ENCODE measurements at places on chromosomes 4 and X.

- no peak for DNase-seq
Observed at GRCh38 chr4:151603377-151603776, 157.4 kb downstream of the GATB start.

DNA sequence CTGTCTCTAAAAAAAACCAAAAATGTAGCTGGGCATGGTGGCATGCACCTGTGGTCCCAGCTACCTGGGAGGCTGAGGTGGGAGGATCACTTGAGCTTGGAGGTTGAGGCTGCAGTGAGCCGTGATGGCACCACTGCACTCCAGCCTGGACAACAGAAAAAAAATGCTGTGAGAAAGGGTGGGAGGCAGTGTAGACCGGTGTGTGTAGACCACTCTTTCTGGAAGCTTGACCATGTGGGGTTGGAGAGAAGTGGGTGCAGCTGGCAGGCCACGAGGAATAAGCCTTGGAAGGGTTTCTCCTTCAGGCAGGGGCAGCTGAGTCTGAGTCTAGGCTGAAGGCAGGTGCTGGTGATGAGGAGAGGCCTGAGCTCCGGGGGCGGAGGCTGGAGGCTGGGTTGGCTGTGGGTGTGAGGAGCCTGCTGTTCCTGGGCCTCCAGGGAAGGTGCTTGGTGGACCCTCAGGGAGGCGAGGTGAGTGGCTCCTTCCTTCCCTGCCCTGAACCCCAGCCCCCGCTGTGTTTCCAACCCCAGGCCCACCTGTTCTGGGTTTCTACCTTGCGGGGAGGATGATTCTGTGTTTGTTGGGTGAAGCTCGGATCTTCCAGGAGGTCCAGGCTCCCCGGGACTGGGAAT, 9.3 kb upstream of the TBC1D14 start:
- no peak for DNase-seq

DNA sequence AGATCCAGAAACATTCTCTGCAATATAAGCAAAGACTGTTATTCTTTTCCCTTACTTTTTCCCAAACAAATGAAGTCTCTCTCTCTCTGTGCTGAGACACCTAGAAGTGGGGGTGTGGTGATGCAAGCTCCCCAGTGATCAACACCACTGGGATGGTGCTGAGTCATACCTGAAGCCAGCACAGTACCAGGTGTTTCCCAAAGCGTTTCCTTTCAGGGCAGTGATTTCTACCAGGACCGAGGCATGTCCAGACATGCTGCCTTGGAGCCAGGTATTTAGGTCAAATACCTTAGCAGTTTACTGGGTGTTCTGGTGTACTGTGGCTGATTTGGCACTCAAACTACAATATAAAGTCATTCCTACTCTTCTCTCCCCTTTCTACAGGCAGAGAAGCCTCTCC, 726.5 kb downstream of the FAM133A start:
- DNase-seq, result no peak

DNA sequence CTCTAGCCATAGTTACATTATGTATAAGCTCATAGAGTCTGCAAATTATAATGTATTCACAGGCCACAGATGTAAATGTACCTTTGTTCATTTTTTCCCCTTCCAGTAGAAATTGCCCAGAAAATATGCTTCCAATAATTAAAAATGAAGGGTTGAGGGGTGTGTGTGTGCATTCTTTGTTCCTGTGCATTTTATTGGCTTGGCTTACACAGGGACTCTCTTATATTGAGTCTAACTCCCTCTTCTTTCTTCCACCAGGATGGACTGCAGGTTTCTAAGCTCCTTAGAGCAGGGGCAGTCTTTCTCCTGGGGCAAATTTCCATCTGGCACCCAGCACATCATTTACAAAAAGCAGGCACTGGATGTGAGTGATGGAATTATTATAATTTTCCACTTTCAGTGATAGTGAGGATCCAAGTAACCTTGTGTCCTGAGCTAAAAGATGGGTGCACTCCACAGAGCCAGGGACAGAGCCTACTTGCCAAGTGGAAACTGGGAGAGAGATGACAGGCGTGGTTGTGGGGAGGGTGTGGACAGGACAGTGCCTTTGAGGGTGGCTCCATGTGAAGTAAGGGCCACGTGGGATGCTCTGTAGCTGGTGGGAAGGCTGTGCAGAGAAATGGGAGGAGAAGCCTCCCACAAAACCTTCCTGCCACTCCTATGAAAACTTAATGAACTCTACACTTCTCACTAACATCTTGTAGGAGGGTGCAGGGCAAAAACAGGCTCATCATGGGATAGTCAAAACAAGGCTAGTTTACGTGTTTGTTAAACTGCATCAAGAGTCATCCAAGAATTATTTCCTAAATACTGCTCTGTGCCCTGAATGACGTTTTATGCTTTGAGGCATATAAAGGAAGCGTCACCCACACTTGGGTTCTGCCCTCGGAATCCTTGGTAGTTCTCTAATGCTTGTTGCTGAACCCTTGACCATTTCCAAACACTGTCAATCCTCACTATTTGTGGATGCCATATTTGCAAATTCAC, 16.0 kb downstream of the IGFBP7 start:
- no peak for DNase-seq

- DNase-seq, result no peak
Observed at GRCh38 chr4:158860856-158861255, 92.0 kb downstream of the FNIP2 start.

DNA sequence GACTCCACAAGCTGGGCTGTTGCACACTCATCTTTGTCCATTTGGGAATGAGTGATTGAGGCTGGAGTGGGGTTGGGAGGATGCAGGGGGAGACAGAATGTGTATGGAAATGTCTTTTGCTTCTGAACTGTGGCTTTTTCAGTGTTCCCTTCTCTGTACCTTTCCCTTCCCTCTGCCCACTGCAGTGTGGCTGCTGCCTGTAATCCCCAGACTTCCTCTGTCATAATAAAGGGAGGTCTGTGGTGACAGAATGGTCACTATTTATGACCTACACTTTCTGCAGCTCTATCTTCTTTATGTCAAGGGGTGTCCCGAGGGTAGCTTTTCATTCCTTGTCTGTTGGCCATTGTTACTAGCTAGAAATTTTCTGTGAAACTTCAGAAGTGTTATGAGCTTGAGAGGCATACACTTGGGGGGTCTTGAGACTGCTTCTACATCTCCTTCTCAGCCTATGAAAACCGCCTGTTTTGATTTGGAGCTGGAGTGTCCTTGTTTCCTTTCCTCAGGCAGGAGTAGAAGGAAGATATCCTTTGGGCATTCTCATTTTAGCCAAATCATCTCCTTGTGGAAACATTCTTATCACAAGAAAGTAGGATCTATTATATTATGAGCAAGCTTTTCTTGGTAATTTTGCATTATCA, 63.0 kb downstream of the ANK2 start:
- DNase-seq, result no peak

DNA sequence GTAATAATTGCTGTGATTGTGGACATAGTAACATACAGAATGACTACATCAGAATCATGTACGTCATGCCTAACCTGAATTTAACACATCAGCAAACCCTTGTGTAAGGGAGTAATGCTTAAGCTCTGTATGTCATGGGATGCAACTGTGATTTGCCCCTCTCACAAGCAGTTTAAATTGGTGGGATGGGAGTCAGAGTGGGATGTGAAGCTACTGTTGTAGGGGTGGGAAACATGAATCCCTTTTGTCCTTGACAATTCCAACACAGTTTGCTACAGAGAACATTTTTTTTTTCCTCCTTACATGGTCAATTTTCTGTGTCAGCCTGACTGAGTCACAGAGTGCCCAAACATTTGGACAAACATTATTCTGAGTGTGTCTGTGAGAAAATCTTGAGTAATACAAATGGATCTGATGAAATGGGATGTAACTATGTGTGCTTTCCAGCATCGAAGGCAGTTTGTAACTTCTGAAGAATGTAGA, 392.8 kb downstream of the GPM6A start:
- peak; percentile 73 for DNase-seq

DNA sequence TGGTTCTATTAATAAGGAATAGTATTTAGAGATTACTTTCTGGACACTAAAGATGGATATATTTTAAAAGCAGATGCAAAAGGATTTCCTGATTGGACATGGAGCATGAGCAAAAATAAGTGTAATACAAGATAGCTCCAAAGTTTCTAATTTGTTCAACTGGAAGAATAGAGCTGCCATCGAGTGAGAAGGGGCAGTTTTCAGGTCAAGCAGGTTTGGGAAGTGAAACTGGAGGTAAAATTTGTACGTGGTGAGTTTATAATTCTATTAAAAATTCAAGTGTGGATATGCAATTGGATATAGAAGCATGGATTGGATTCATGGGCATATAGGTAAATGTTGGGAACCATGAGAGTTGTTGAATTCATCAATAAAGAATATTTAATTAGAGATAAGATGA, 31.8 kb downstream of the PRDM8 start:
- no peak for DNase-seq

GRCh38 chrX:21702725-21703124, 44.6 kb upstream of the KLHL34 start:
- DNase-seq, result no peak

DNA sequence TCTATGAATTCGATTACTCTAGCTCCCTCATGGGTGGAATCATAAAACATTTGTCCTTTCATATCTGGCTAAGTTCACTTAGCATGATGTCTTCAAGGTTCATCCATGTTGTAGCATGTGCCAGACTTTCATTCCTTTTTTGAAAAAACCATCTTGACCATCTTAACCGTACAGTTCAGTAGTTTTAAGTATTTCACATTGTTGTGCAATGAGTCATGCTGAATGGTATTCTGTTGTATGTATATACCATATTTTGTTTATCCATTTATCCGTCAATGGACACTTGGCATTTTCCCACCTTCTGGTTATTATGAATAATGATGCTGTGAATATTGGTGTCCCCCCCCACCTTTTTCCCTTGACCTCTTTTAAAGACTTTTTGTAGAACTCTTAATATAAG, 72.4 kb upstream of the TLR2 start:
- no peak for DNase-seq

DNA sequence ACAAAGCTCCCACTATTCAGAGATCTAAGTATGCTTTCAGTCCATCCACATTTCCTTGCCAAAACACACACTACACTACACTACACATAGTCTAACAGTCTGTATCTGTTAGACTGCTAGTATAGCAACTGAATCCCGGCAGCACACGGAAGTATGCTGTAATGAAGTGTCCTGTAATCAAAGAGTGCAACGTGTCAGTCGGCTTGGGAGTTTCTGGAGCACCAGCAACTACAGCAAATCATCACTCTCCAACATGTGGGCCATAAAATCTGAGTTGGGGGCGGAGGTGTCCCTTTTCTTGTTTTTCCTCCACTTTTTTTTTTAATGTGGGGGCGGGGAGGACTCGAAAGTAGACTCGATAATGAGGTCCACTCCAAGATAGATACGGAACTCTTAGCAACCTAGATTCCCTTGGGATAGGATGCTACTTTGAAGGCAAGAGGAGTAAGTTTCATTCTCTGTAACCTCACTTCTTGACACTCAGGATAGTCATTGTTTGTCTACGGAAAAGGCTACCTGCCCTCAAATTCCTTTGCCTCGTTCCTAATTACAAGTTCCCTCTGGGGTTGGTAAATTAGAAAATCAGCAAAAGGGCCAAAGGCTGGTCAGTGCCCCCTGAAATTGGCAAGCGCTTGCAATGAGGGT, 722 bp downstream of the SLC10A7 start:
- DNase-seq, result peak; percentile 61

- no peak for DNase-seq
Observed at GRCh38 chr4:82284475-82284857, 89.3 kb downstream of the HNRNPD start.

DNA sequence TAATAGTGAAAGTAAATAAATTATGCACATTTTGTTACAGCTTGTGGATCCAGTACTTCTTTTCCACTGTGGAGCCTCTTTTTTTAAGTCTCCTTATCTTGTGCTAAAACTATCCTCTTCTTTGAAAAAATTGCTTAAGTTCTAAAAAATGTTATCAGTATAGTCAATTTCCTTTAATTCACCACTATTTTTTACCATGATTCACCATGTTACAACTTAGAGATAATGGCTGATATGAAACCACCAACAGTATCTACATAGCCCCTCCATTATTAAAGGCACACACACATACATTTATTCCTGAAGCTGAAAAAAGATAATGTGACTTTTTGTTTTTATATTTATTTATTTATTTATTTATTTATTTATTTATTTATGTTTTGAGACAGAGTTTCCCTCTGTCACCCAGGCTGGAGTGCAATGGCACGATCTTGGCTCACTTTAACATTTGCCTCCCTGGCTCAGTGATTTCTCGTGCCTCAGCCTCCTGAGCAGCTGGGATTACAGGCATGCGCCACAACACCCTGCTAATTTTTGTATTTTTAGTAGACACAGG, 243.2 kb downstream of the SPOCK3 start:
- no peak for DNase-seq

- DNase-seq, result no peak
Observed at GRCh38 chr4:7474320-7474719, 39.6 kb upstream of the PSAPL1 start.

DNA sequence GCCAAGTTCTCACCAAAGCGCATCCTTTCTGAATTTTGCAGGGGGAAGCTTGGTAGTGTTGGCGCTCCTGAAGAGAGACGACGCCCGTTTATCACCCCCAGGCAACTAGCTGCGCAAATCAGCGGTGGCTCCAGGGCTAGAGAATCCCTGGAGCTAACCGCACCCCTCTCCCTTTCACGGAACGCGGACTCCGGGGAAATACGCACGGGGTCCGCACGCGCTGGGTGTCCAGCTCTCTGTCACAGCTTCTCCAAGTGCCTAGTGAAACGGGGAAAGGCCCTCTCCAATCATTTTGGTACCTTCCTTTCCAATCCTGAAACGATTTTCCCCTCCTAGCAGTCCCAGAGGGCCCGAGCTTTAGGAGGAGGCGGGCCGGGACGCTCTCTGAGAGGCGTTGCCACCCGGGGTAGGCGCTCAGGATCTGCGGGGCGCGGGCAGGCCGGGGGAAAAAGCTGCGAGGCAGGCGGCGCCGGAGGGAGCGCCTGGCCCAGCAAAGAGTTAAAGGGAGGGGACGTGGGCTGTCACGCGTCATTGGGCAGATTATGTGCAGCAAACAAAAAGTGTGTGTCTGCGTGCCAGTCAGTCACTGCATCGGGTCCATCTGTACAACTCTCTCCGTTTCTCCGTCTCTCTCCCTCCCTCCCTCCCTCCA, at the start of gene PRDM8:
Gene PRDM8, plus strand, starts transcription at position 582 of the 652 bp plus-strand sequence. CDS start 2,578 bp downstream, outside the sequence.
- no peak for DNase-seq

- no peak for DNase-seq
Observed at GRCh38 chrX:1442724-1443367, 9.9 kb downstream of the ASMTL start.

- DNase-seq, result peak; percentile 35
Observed at GRCh38 chr4:149754526-149754925, 61.1 kb downstream of the IQCM start.

All from kidney glomerular epithelial cell (primary cell).